ENCODE measurements at places on chromosomes 7 and 10.

DNA sequence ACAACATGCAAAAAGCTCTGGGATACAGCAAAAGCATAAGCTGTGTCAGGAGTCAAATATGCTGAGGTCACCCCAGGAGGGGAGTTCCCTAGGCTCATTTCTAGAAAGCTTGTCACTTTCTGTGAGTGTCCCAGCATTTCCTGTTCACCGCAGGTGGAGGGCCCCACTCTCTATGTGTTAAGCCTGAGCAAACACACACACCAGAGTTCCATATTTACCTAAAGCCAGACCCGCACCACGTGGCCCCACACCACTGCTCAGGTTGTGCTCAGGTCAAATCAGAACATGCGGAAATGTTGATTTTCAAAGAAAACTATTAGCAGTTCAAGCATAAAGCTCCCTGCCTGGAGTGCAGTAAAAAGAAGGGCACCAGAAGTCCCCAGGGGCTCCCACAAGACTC, 259.6 kb upstream of the PPP2R2D start:
- no peak overlapping the region for H3K27ac ChIP-seq
- no peaks in the 10 kb centered on the region for H3K36me3 ChIP-seq
- H3K4me3 ChIP-seq, result no peak overlapping the region
- H3K27me3 ChIP-seq, result peaks cover 31% of the 10 kb centered on the region
- H3K4me1 ChIP-seq, result no peaks in the 10 kb centered on the region

DNA sequence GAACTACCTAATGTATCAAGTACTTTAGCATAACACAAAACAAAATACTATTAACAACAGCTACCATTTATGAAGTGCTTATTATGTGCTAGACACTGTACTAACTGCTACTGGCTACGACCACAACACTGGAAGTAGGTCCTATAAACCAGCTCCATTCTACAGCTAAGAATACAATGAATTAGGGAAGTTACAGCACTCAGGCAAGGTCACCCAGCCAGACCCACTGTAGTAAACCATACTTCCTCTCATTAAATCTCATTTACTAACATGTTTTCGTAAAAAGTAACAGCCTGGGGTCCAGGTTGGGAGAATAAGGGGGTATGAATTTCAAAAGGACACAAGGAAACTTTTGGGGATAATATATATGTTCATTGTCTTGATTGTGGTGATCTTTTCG, 25.4 kb downstream of the NAPEPLD start:
- no peak overlapping the region for H3K4me3 ChIP-seq
- no peaks in the 10 kb centered on the region for H3K4me1 ChIP-seq
- H3K27ac ChIP-seq, result no peak overlapping the region
- H3K27me3 ChIP-seq, result no peaks in the 10 kb centered on the region
- H3K36me3 ChIP-seq, result peaks cover 3% of the 10 kb centered on the region

- no peaks in the 10 kb centered on the region for H3K4me1 ChIP-seq
- H3K4me3 ChIP-seq, result no peak overlapping the region
- no peaks in the 10 kb centered on the region for H3K27me3 ChIP-seq
- no peak for DNase-seq
- no peaks in the 10 kb centered on the region for H3K36me3 ChIP-seq
Observed at GRCh38 chr7:112538726-112539255, 58.0 kb downstream of the LSMEM1 start.

DNA sequence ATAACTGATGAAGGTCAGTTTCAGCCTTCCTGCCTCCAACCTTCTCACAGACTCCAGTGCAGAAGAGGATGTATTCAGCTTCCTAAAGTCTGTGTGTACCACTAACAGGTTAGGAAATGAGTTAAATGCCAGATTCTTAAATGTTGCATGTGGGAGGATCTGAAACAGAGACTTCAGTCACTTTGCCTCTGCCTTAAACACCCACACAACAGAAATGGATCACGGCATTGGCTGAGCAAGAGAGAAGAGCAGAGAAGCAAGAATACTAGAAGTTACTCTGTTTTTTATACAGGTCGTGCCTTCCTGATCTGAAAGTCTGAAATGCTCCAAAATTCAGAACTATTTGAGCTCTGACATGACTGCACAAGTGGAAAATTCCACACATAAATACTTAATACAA, 98.9 kb upstream of the ARHGAP21 start:
- no peaks in the 10 kb centered on the region for H3K27me3 ChIP-seq
- no peak for DNase-seq
- no peak overlapping the region for H3K4me3 ChIP-seq
- H3K36me3 ChIP-seq, result no peaks in the 10 kb centered on the region

- no peak overlapping the region for H3K27ac ChIP-seq
- H3K4me1 ChIP-seq, result peaks cover 14% of the 10 kb centered on the region
- no peaks in the 10 kb centered on the region for H3K27me3 ChIP-seq
- H3K36me3 ChIP-seq, result no peaks in the 10 kb centered on the region
- peak; percentile 77 for DNase-seq
- H3K4me3 ChIP-seq, result no peak overlapping the region
Observed at GRCh38 chr10:28984431-28984830, 304.4 kb upstream of the LYZL1 start.

DNA sequence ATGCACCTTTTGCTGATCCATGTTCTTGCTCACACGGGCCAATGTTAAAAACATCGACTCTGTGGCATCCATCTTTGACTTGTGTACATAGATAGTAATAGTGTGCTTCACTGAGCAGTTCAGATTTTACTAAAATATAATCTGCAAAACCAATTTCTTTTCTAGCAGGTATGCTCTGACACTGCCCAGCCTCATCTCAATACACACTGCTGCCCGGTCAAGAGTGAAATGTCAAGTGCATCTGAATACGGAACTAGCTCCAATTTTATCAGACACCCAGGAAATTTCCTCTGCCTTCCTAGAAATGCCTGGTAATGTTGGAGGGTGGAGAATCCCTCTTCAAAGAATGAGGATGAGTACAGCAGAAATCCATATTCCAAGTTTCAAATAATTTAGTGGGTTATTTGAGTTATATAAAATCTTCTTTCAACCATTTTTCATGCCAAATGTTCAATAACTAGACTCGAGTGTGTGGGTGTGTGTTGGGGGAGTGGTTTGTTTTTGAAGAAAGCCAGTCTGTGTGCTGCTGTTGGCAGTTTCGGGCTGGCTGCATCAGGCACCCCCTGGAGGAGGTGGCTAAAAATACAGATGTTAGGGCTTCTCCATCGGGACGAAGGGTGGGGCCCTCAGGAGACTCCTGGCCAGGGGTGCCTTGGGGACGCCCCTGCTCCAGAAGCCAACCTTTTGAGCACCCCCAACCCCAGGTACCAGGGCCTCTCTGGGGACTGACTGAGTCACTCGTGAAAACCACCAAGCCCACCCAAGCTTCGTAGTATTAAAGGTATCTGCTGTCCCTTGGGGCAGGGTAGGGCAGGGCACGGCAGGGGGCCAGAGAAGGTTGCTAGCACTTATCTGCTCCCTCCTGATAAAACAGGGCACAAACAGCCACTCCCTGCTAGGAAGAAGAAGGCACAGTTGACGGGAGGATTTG, 15.4 kb downstream of the CTBP2 start:
- no peaks in the 10 kb centered on the region for H3K27me3 ChIP-seq
- H3K36me3 ChIP-seq, result 0 out of 2 replicates have a peak, but pooled peaks cover 4% of the 10 kb centered on the region
- no peak for DNase-seq
- H3K27ac ChIP-seq, result no peak overlapping the region

- no peaks in the 10 kb centered on the region for H3K36me3 ChIP-seq
- H3K4me1 ChIP-seq, result no peaks in the 10 kb centered on the region
- H3K4me3 ChIP-seq, result no peak overlapping the region
- H3K27me3 ChIP-seq, result peaks cover 62% of the 10 kb centered on the region
Observed at GRCh38 chr7:49839863-49840645, 66.6 kb downstream of the VWC2 start.

GRCh38 chr7:35773994-35774393, 26.9 kb upstream of the SEPTIN7 start:
- no peak for DNase-seq
- no peaks in the 10 kb centered on the region for H3K36me3 ChIP-seq
- H3K27me3 ChIP-seq, result no peaks in the 10 kb centered on the region
- no peaks in the 10 kb centered on the region for H3K4me1 ChIP-seq
- no peak overlapping the region for H3K27ac ChIP-seq
- H3K4me3 ChIP-seq, result no peak overlapping the region

DNA sequence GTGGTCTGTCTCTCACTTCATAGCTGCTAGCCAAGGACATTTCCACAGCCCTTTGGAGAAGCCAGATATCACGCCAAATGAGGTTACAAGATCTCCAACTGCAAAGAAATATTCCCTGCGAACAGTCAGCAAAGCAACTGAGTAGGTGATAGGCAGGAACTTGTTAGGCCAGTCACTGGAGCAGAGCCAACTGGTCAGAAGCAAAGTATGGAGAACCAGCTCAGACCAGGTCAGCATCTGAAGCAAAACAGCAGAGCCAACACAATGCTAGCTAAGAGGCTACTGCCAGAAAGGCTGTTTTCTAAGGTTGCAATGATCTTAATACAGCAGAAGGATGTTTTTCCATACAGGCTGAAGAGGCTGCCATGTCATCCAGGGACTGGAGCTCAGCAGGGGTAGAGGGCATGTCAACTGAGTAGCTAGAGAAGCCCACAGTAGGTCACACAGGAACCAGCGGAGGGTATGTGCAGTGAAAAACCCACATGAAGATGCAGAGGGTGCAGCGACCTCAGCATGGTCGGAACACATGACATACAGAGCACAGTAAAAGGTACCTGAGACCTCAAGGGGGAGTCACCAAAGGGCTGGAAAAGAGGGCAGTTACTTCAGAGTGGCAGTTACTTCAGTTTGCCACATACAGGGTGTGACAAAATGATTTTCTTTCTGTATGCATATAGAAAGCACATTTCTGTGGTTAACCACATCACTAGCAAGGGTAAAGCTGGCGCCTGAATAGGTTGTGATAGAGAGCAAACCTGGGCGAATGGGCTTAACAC, 8.9 kb downstream of the SEC31B start:
- no peak overlapping the region for H3K27ac ChIP-seq
- H3K4me3 ChIP-seq, result no peak overlapping the region
- DNase-seq, result peak; percentile 76
- peaks cover 16% of the 10 kb centered on the region for H3K4me1 ChIP-seq
- H3K36me3 ChIP-seq, result no peaks in the 10 kb centered on the region

DNA sequence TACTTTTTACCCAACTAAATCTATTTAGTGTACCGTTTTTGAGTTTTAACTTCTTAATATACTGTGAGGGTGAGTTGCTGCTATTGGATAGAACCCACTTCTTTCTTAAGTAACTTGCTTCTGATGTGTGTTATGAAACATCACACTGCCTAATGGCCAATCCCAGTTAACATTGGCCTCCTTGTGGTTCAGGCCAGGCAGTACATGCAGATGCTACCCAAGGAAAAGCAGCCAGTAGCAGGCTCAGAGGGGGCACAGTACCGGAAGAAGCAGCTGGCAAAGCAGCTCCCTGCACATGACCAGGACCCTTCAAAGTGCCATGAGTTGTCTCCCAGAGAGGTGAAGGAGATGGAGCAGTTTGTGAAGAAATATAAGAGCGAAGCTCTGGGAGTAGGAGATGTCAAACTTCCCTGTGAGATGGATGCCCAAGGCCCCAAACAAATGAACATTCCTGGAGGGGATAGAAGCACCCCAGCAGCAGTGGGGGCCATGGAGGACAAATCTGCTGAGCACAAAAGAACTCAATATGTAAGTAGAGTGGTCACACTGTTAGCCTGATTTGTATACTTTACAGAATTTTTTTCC, 39.7 kb downstream of the TES start:
- no peak overlapping the region for H3K27ac ChIP-seq
- H3K27me3 ChIP-seq, result no peaks in the 10 kb centered on the region
- no peak overlapping the region for H3K4me3 ChIP-seq
- peaks cover 56% of the 10 kb centered on the region for H3K36me3 ChIP-seq

DNA sequence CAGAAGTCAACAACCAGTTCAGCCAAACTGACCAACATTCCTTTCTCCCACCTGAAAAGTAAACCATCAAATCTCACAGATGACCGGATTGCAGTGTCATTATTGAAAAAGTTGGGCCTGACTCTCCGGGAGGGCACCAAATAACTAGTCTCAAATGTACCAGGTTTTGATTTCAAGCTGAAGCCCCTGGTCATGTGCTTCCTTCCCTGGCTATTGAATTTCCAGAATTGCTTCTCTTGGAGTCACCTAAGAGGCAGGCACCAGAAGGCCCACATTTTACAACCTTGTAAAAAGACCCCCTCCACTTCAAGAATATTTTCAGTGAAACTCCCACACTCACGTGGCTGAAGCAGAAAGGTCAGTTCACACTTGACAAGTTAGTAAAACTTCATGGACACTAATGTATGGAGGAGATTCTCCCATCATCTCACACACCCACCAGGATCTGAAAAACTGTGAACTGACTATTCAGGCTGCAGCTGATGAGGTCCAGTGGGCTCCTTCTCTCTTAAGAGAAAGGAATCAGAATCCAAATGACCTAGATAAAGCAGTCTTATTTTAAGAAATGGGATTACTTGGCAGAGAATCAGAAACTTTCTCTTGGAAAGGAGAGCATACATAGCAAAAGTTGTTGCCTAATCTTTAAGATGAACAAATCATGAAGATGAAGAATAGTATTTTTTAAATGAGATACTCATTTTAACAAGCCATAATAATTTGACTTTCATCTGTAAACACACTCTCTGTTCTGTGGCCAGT, 53.6 kb downstream of the DLD start:
- no peak for DNase-seq
- H3K27ac ChIP-seq, result no peak overlapping the region
- H3K36me3 ChIP-seq, result peaks cover 51% of the 10 kb centered on the region
- peaks cover 35% of the 10 kb centered on the region for H3K4me1 ChIP-seq

DNA sequence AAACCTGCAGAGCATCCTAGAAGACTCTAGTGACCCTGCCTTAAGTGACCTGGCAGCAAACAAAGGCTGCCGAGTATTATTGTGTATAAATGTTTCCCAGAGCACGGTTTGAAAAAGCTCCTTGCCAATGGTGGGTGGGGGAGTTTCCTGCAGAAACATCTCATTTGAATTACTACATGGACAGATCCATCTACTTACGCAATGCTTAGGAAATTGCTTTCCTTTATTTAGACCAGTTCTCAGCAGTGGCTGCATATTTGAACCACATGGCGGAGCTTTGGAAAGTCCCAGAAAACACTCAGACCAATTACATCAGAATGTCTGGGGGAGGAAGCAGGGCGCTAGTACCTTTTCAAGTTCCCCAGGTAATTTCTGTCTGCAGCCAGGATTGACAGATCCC, 560.9 kb downstream of the SDK1 start:
- peaks cover 63% of the 10 kb centered on the region for H3K27me3 ChIP-seq
- no peaks in the 10 kb centered on the region for H3K36me3 ChIP-seq
- no peaks in the 10 kb centered on the region for H3K4me1 ChIP-seq
- no peak overlapping the region for H3K27ac ChIP-seq
- no peak overlapping the region for H3K4me3 ChIP-seq
- DNase-seq, result no peak

- no peaks in the 10 kb centered on the region for H3K36me3 ChIP-seq
- no peaks in the 10 kb centered on the region for H3K27me3 ChIP-seq
- H3K4me1 ChIP-seq, result no peaks in the 10 kb centered on the region
- H3K27ac ChIP-seq, result no peak overlapping the region
- no peak for DNase-seq
- H3K4me3 ChIP-seq, result no peak overlapping the region
Observed at GRCh38 chr10:76082956-76083355, 651.5 kb downstream of the LRMDA start.

Measured in PC-9 (cell line).